ENCODE measurements at places on chromosomes 1 and 21.

DNA sequence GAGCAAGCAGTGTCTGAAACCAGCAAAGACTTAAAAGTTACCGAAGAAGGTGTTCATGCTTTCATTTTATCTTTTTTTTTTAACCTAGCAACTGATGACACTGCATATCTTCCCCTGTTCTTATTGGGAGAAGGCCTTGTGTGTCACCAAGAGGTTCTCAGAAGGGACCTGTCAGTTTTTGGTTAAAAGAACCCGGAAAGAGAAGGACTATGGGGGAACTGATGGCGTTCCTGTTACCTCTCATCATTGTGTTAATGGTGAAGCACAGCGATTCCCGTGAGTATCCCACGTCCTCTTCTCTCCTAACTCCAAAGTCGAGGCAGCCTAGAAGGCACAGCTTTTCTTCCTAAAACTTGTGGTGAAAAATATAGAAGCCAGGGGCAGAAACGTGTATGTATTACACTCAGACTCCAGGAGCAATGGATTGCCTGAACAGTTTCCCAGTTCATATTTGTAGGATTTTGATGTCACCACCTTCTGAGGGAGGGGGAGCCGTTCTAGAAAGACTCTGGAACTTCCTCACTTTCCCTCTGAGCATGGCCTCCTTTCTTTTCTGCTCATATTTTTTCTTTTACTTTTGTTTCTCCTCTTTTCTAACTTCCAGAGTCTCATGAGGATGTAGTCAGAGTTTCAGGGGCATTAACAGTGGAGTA lies at the start of gene MR1:
Gene MR1 (plus strand): TSS at position 185 of the 653 bp plus-strand sequence. CDS start 25 bp downstream, at position 210.
- peak; percentile 90 for DNase-seq

DNA sequence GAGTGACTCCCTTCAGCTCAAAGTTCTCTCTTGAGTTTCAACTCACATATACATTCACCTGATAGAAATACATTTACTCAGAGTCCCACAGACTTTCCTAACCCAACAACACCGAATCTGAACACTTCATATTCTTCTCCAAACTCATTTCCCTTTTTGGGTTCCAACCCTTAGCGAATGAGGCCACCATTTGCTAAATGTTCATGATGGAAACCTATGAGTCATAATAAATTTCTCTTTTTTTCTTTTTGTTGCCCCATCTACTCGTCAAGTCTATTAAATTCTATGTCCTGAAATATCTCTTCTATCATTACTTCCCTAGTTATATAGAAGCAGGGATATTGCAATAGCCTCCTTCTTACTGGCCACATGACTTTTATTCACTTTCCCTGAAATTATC lies 100.1 kb downstream of the HLX start:
- no peak for DNase-seq

- DNase-seq = peak; percentile 51
These were observed 85.3 kb downstream of the CAMTA1 start for GRCh38 chr1:6870571-6870970.

DNA sequence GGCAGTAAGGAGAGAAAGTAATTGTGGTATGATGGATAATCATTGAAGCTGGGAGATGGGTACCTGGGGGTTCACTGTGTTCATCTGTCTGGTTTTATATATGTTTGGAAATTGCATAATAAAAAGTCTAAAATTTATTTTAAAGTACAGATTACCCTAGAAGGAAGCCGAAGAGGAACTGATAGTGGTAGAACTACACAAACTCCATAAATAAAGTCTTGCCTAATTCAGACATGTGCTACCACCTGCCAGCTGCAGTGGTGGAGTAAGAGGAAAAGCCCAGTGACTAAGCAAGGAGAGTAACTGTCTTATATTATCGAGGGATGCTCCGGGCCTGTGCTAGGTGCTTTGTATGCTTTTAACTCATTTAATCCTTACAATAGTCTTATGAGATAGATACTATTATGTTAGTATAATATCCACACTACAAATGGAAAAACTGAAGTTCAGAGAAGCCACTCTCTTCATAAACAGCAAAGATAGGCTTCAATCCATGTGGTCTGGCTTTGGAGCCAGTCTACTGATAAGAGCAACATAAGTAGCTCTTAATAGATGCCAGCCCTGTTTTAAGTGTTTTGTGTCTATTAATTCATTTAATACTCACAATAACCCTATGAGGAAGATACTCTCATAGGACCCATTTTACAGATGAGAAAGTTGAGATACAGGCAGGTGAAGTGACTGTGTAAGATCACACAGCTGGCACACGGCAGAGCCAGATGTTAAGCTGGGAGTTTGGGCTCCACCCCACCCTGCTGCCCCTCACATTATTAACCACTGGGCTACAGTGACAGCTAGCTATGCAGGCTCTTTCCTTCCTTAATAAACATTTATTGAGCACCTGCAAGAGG lies 56.8 kb upstream of the HNRNPU start:
- no peak for DNase-seq

DNA sequence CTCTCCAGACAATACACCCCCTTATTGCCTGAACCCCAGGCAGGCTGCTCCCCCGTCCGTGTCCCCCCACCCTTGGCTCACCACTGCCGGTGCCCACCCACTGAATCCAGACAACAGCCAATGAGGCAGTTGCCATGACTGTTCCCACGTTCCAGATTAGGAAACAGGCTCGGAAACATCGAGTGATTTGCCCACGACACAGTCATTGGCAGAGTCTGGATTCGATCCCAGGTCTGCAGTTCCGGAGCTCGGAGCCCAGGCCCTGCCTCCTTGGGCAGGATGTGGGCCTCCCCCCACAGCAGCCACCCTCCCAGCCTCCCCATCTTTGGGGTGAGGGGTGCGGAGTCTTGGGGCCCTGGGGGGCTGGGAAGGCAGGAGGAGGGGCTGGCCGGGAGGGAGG lies 20.3 kb upstream of the CLSTN1 start:
- DNase-seq = no peak

GRCh38 chr21:43805275-43805800 lies 16.0 kb downstream of the RRP1 start:
- DNase-seq = no peak

- peak; percentile 95 for DNase-seq
These were observed 90.1 kb upstream of the BCL10 start for GRCh38 chr1:85366391-85367170.

DNA sequence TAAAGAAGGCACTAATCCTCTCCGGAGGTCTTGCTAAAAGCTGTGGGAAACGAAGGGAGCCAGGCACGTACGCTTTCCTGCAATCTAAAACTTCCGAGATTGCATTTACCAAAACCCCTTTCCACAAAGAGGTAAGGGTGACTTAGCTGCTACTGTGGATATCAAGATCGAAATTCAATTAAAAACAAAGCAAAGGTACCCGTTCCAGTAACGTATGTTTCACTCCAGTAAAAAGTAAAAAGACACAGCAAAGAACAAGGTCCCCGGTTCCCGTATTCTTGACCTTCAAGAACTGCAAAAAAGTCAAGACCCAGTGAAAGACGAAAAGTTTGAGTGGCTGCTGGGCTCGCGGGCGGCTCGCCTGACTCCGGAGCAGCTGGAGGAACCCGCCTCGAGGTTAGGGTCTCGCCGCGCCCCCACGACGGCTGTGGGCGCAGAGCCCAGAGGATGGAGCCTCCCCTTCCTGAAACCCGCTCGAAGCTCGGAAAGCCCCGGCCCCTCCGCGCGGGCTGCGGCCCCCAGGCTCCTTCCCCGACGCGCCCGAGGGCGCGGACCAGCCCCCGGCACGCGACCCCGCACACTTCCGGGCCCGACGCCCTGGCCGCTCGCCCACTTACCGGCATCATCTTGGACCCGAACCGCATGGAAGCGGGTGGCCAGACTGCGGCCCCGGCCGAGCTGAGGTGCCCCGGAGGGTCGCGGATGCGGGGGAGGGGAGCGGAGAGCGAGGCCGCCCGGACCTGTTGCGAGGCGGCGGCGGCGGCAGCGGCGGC lies 524 bp downstream of the TP53BP2 start:
- DNase-seq = peak; percentile 63

- no peak for DNase-seq
These were observed 451.1 kb downstream of the RWDD3 start for GRCh38 chr1:95685081-95685480.

DNA sequence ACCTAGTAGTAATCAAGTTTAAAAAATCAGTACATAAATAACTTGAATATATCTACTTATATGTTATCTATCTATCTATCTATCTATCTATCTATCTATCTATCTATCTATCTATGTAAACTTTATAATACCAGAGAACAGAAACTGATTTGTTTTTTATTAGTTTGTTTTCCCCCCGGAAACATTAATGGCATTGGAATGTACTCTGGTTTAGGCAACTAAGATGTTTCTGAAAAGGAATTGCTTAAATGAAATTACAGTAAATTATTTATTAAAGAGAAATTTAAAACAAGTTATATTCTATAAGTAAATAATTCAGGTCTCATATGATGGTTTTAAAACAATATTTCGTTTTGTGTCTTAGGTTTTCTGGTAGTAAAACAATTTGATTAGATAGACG lies 681.0 kb upstream of the ADAMTS5 start:
- peak; percentile 54 for DNase-seq

DNA sequence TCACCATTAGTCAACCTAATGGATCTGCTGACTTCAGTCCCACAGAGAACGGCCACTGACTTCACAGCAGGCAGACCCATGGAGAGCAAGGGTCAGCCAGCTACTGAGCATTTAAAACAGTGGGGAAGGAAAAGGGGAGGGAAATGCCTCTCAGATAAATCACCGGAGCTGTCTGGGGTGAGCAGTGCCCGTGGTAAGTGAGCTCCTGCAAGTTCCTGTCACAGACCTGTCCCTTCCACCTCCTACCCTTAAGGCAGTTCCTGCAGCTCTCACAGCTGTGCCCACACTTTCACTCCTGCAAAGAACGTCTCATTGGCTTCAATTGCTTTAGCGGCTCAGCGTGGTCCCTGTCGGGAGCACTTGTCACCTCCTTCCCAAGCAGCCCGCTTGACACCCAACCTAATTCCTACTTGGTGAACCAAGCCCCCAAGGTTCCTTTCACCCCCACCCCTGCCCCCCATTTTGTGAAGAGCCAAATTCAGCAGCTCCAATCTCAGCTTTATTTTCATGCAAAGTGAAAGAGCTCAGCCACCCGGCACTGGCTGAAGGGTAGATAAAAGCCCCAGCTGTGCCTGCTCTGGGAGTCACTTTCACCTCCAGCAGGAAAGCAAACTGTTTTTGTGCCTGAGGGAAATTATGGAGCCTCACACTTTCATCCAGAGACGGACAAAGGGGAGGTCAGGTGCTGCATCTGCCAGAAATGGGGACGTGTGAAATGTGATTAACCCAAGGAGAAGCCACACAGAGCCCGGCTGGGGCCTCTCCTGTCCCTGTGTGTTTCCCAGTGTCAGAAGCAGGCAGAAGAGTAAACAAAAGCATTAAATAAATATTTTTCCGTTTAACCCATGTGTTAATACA lies 306.2 kb downstream of the TTLL7 start:
- DNase-seq = peak; percentile 1

DNA sequence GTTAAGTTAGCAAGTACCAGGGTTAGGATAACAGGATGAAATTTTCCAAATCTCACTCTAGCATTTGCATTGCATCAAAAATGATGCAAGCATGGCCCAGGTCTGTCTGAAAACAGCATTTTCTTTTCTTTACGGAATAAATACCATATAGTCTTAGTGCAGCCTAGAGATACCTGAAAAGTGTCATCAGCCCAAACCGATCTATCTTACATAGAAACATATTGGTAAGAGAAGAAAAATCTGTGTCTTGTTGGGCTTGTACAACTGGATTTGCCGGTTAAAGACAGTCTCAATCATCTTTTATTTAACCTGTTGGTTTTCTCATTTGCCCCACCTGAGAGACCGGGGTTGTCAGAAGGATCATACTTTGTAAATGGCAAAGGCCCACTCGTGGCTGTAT lies 15.8 kb downstream of the ACP6 start:
- DNase-seq = no peak

- DNase-seq = no peak
These were observed 150.4 kb downstream of the DYRK1A start for GRCh38 chr21:37516998-37517397.

- DNase-seq = no peak
These were observed 10.6 kb upstream of the RRP15 start for GRCh38 chr1:218274511-218274910.

- no peak for DNase-seq
These were observed 61.7 kb downstream of the ACP6 start for GRCh38 chr1:147608596-147608995.

DNA sequence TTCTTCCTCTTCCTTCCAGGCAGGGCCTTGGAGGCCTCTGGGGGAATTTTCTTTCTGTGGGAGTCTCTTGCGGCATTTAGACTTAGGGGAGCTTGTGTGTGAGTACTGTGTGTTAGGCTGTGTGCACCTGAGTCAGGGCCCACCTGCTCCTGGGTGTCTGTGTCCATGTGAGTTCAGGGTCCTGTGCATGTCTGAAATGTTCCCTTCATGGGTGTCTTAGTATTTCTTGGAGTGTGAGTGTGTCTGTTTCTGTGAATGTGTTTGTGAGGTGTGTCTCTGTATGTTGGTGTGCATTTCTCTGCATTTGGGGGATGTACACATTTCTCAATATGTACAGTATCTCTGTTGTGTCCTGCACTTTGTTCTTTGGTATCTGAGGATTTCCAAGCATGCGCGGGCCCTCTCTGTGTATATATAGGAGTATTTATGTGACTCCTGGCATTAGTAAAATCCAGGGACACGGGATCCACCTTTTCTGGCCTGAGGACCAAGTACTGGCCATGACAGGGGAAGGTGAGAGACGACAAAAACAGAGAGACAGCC lies 2.4 kb downstream of the TFAP2E start:
- no peak for DNase-seq

GRCh38 chr21:38664315-38664714 lies 141.4 kb upstream of the ETS2 start:
- DNase-seq = no peak

GRCh38 chr1:36853638-36854037 lies 180.7 kb downstream of the GRIK3 start:
- DNase-seq = no peak

DNA sequence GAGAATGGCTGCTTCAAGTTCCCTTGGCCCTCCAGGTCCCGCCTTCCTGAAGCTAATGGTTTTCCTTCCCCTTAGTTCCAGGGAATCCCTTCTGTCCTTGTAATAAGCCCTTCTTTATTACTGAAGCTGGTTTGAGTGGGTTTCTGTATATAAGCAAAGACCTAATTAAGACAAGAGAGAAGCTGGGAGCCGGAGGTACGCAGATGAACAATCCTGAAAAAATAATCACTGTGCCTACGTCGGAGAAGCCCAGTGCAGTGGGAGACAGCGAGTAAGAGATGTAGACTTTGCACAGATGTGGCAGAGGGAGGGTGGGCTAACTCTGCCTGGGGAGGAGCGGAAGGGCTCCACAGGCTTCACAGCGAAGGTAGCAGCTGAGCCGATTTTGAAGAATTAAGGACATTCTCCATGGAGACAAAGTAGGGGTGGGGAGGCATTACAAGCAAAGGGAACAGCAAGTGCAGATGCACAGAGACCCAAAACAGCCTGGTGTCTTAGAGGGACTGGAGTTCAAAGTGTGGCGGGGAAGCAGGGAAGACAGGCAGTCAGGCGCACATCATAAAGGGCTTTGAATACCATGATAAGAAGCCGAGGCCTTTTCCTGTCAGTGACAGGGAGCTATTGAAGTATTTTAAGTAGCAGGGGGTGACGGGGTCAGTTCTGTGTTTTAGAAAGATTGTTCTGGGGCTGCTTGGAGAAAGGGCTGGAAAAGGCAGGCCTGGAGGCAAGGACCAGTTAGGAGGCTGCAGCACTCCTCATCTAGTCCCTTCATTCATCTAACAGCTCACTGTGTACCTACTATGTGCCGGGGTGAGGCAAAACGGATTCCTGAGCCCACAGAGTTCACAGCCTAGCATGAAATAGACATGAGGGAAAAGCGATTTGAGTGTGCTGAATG lies 6.5 kb downstream of the RIMS3 start:
- no peak for DNase-seq

- no peak for DNase-seq
These were observed 17.8 kb downstream of the ABCG1 start for GRCh38 chr21:42236693-42237092.

- no peak for DNase-seq
These were observed 125.4 kb downstream of the EIF4G3 start for GRCh38 chr1:21051177-21051825.

GRCh38 chr1:36603461-36603860 lies 120.7 kb upstream of the CSF3R start:
- no peak for DNase-seq
